ENCODE measurements at places on chromosomes 5 and 9. TPM values are rescaled to one million over a fixed set of nuclear protein-coding genes. Genes with fewer than 3 reads are reported as not detected.

TMEM141 gene
- total RNA-seq = 84.7 TPM

DMRT3 gene
- total RNA-seq = not detected

SECISBP2 gene
- 41.8 TPM for total RNA-seq

PHYHD1 gene
- 21.4 TPM for total RNA-seq

IL3 gene
- not detected for total RNA-seq

BTNL8 gene
- total RNA-seq = not detected

IL5 gene
- not detected for total RNA-seq

ZDHHC12 gene
- 46.2 TPM for total RNA-seq

ARID3C gene
- total RNA-seq = not detected

NELFB gene
- 36.0 TPM for total RNA-seq

GABRA6 gene
- total RNA-seq = not detected

OR1N2 gene
- total RNA-seq = not detected

SH2D3C gene
- total RNA-seq = 7.2 TPM

SLC36A3 gene
- total RNA-seq = not detected

ADAMTSL2 gene
- total RNA-seq = 4.2 TPM

CCDC107 gene
- total RNA-seq = 112 TPM

HSPA5 gene
- total RNA-seq = 65.4 TPM

EQTN gene
- total RNA-seq = 0.71 TPM
